CD14-positive monocyte (primary cell): ENCODE measurements at places on chromosomes 12 and 14. TPM values are rescaled to one million over a fixed set of nuclear protein-coding genes. Genes with fewer than 3 reads are reported as not detected.

- no peak for DNase-seq
Observed at GRCh38 chr12:91732086-91732485, 413.6 kb downstream of the BTG1 start.

DNA sequence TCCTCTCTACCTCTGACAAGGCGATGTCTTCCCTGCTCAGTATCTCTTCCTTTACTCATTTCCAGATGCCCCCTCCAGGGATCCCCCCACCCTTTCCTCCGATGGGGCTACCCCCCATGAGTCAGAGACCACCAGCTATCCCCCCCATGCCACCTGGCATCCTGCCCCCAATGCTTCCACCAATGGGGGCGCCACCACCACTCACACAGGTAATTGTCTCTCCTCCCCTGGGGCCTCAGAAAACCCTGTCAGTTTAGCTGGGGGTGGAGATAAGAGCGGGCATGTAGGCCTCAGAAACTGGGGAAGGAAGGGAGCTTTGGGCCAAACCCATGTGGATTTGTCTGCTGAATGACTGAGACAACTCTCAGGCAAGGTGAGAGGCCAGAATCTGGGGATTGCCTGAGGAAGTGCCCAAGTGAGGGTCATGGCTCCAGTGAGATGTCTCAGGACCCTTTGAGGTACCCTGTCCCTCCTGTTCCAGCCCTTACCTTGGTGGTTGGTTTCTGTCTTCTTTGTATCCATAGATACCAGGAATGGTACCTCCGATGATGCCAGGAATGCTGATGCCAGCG, 8.1 kb downstream of the PRPF40B start:
- no peak for DNase-seq

GRCh38 chr12:131862084-131862441, 32.4 kb upstream of the ULK1 start:
- no peak for DNase-seq

GRCh38 chr14:87615822-87616679, 376.9 kb downstream of the GALC start:
- peak; percentile 1 for DNase-seq

DNA sequence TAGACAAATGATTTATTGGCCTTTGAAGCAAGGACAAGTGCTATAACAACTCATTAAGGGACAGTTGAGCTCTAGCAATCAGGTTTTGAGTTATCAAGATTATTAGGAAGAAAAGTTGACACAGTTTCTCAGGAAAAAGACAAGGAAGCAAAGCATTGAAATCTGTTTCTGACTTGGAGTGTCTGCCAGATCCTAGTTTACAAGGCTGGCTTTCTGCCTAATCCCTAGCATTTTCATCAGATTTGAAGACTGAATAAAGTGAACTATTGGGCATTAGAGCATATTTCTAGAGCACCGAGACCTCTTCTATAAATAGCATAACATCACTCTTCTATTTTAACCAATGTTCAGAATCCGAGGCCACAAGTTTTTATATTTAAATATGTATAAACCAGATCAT, 7.0 kb downstream of the SYT1 start:
- no peak for DNase-seq

GRCh38 chr12:95241761-95242506, 24.3 kb downstream of the VEZT start:
- no peak for DNase-seq

DNA sequence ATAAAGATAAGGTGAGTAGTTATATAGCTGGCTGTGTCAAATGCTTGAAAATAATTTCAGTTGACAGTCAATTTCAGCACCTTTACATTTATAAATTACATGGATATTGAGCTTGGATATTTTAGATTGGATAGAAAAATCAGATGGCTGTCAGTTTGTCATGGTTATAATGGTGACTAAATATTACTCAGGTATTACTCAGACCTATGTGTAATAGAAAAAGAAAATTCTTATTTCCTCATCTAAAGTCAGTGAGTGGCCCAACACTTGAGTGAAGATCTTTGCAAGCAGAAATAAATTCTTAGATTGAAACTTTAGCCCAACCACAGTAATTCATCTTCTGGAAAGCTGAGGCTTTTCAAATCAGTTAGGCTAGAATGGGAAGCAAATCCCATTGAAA, 354.4 kb downstream of the NAV3 start:
- DNase-seq = no peak

GRCh38 chr12:110355073-110355472, 48.4 kb downstream of the ANAPC7 start:
- DNase-seq = no peak

GRCh38 chr12:29634057-29634456, 136.6 kb upstream of the OVCH1 start:
- no peak for DNase-seq

GRCh38 chr12:124152731-124153130, 142.2 kb upstream of the RFLNA start:
- no peak for DNase-seq

The ASIC1 gene
- polyA plus RNA-seq = not detected

The SLC25A47 gene
- polyA plus RNA-seq = not detected

The CEBPE gene
- 1.3 TPM for polyA plus RNA-seq

The AGAP2 gene
- 3.4 and 5.1 TPM in 2 replicates for polyA plus RNA-seq

The FGD4 gene
- 13.5 and 34.4 TPM in 2 replicates for polyA plus RNA-seq

The CNTN1 gene
- polyA plus RNA-seq = not detected
